COR-L47 (cell line): ENCODE measurements at places on chromosomes 5 and 9.
A peak's percentile ranks its signal among the peaks of the same experiment; 100 is the strongest.

- no peak for DNase-seq
Measured at GRCh38 chr5:126438868-126439267, 15.7 kb downstream of the GRAMD2B start.

GRCh38 chr5:1656271-1656975 lies 132.7 kb upstream of the LPCAT1 start:
- DNase-seq, result no peak

DNA sequence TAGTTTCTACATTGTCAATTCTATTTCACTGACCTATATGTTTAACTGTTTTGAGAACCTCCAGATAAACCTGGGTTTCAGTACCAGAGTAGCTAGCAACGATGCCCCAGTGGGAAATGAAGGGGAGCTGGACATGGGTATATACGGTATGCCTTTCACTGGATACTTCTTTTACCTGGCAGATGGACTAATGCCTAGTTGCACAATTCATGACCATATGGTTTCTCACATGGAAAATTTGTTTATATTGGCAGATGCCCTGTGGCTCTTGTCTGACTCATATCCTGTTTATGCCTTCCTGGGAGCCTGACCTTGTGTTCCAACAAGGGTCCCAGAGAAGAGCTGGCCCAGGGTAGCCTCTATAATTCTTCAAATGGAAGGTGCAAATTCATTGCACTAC lies 144.1 kb downstream of the MAT2B start:
- no peak for DNase-seq

GRCh38 chr9:136003411-136004218 lies 42.4 kb upstream of the UBAC1 start:
- DNase-seq, result no peak

DNA sequence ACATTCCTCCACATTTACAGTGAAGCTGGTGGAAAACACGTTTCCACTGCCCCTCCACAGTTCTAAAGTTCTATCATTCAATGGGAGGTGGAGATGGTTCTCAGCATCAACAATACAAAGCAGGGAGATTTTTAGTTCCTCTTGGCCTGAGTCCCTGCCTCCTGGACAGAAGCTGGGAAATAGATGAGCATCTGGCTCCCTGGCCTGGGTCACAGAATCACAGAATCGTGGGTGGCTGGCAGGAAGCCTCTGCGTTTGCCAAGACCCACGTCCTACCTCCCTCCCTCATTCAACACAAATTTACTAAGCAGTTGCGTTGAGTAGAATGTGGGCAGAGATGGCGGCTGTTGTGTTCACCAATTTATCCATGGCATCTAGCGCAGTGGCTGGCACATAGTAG lies 5.2 kb upstream of the PPARGC1B start:
- no peak for DNase-seq

DNA sequence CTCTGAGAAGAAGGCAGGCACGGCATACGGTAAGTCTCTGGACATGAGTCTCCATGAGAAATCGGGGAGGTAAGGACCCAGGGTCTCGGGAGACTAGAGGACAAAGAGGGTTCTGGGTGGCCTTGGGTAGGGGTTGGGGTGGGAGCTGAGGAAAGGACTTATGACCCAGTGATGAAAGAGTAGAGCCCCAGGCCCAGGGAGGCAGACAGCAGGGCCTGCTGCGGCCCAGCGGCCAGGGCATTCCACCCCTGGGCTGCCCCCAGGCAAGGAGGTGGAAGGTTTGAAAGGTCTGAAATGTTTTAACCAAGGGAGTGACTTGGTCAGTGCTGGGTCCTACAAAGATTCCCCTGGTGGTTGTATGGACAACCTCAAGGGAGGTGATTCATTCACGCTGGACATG lies 89.1 kb downstream of the CRB2 start:
- DNase-seq, result no peak

- DNase-seq, result no peak
Measured at GRCh38 chr5:87572090-87572489, 159.4 kb upstream of the CCNH start.

DNA sequence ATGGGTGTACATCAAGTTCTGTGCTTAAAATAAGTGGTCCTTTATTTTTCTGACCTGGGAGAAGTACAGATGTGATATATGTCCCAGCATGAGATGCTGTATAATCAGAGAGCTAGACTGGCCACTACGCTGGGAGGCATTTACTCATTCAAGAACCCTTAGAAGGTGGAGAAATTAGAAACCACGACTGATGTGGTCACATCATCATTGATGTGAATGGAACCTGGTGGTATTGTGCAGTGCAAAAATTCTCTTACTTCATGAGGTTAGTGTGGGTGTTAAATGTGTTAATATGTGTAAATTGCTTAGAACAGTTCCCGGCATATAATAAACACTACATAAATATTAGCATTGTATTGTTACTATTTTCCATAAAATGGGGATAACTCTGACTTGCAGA lies 69.5 kb upstream of the CKMT2 start:
- no peak for DNase-seq

GRCh38 chr5:168176941-168177340 lies 114.5 kb upstream of the WWC1 start:
- no peak for DNase-seq

DNA sequence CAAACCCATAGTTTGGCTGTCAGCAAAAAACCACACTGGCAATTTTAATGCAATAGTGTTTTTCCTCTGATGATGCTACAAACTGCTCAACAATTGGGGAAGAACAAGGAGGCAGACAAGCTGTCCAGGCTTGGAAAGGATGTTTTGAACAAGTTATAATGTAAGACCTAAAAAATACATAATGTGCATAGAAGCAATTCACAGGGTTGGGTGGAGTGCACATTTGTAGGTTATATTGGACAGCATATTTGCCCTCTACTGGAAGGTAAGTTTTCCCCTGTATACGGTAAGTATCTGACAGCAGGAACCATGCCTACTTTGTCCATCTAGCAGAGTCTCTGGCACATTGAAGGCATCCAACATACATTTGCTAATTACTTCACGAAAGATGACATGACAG lies 114.3 kb upstream of the PUM3 start:
- DNase-seq, result no peak

GRCh38 chr5:132493821-132494220 lies 3.2 kb upstream of the IRF1 start:
- no peak for DNase-seq

DNA sequence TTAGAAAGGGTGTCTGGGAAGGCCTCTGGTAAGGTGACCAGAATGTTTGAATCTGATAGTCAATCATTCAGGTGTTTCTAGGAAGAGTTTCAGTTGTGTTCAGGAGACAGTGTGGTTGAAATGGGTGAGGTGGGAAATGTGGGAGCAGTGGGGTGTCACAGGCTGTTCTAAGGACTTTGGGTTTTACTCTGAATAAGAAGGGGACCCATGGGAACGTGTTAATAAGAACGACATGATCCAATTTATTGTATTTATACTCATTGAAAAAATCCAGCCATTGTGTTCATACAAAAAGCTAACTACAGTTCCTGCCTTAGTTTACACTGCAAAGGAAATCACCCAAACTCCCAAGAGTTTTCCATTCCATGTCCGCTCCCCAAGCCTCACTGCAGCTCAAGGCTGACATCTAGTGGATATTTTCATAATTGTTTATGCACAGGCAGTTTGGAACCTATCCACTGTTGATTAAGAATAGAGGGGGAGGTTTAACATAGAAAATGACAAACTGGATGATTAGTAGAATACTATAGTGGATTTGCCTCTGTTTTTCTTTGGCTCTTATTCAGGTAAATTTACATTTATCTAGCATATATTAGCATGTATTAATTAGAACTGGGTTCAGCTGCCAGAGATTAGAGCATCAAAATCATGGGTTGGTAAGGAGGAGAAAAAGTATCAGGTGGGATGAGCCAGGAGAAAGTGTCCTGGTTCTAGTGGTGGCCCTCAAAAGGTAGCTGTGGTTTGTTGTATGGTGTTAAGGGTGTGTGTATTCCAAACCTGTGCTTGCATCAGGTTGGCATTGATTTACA lies 17.7 kb downstream of the CAVIN4 start:
- peak; percentile 33 for DNase-seq

DNA sequence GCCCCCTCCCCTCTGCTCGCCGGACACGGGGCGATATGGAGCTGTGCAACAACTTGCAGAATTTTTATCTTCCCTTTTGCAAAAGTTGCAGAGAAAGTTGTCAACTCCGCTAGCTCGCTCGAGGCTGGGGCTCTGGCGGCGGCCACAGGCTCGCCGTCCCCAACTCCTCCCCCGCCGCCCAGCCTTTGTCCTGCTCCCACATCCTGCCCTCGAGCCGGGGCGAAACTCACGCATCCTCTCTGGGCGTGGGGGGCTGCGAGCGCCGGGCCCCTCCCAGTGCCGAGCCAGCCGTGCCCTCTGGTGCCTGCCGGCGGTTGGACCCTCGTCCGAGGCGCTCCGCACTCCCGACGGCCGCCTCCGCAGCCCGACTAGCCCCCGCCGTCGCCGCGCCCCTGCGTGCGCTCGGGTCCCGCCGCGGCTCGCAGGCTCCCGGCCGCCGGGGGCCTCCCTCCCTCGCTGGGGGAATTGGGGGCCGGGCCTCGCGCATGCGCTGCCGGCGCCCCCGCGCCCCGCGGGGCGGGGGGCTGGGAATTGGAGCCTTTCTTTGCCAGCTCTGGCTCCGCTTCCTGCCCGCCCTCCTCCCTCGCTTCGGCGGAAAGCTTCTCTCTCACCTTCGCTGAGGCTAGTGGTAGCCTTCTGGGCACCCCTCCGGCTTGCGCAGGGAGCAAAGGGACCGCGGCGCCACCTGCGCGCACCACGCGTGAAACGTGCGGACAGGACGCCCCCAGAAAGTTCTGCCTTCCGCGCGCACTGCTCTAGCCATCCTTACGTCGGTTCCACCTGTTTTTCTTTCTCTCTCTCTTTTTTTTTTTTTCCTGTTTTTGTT lies at the start of gene CCNJL:
Gene CCNJL, minus strand, starts transcription at position 431 of the 826 bp plus-strand sequence. CDS start 641 bp downstream, outside the sequence.
- peak; percentile 72 for DNase-seq
